Mucosa of gallbladder (tissue), 1 donor: ENCODE measurements at places on chromosomes 4 and X.

DNA sequence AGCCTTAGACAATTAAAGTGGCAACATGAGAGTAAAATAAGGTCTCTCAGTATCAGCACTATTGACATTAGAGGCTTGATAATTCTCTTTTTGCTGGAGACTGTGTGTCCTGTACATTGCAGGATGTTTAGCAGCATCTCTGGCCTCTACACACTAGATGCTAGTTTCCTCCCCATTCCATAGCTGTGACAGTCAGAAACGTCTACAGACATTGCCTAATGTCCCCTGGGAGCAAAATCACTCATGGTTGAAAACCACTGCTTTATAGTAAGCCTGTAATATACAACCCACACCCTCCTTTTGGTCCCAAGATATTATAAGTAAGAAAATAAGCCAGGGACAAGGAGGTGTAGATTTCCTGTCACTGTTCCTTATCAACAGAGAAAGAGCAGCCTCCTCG, 166.0 kb downstream of the FRMPD4 start:
- DNase-seq, result no peak

DNA sequence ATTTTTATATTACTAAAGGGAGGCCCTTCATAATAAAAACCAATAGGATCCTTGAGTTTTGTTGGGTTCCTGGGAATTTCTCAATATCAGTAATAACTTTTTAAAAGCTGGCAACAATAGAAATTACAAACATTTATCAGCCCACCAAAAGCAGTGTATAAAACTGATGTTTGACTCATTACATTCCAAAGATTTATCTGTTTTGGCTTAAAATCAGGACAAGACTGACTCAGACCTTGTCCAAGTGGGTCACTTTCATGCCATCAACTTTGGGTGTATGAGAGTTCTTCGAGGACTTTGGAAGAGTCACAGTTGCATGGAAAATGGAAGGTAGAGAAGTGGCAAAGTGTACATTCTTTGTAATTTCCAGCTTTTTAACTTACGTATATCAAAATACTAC, 102.8 kb downstream of the FRMPD4 start:
- DNase-seq, result no peak

GRCh38 chr4:158824425-158825274, 55.8 kb downstream of the FNIP2 start:
- no peak for DNase-seq

DNA sequence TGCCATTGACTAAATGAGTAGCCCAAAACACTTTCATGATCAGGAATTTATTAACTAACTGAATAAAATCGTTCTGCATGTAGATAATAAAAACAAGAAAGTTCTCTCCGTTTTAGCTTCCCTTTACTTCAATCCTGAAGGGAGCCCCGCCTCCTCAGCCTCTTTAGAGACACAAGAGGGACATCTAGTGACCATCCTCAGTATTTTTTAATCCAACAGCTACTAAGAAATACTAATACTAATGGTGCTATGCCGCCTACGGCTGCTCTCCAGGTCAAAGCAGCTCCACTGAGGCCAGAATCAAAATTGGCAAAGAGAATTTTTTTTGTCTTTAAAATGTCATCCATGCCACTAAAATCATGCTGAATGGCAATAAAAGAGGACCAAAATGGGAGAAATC, 3.2 kb upstream of the PCDH19 start:
- peak; percentile 34 for DNase-seq

- DNase-seq, result no peak
These were observed 13.3 kb upstream of the MID1 start for GRCh38 chrX:10633722-10634121.

- no peak for DNase-seq
These were observed 198.5 kb downstream of the SPATA18 start for GRCh38 chr4:52249581-52249980.

DNA sequence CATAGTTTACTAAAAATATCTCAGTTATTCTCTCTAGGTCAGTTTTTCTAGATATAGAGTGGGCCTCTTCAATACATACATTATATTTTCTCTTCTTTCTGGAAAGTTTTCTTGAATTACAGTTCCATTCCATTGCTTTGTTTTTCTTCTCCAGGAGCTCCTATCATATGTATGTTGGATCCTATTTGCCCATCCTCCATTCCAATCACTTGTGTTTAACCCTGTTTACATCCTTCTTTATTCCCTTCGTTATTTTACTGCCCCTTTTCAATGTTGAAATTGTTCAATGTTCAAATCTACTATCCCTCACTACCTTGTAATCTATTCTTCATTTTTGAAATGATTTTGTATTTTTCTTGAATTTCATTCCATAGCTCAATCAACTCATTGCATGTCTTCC, 97.4 kb downstream of the IRF2 start:
- DNase-seq, result no peak

DNA sequence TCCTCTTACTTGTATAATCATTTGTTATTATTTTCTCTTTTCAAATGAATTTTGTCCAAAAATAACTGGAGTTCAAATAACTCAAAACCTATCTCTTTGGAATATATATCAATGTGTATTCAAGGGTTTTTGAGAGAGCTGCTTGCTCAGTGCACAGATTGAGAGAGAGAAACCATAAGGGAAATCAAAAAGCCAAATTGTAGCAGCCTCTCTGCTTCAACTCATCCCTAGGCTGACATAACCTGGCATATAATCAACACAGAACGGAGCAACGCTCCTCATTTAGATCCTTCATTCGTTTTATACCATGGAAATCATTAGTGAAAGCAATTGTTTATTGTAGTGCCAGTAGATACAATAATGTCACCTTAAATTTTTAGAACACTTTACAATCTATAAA, 1.8 kb upstream of the GPM6A start:
- DNase-seq, result no peak

DNA sequence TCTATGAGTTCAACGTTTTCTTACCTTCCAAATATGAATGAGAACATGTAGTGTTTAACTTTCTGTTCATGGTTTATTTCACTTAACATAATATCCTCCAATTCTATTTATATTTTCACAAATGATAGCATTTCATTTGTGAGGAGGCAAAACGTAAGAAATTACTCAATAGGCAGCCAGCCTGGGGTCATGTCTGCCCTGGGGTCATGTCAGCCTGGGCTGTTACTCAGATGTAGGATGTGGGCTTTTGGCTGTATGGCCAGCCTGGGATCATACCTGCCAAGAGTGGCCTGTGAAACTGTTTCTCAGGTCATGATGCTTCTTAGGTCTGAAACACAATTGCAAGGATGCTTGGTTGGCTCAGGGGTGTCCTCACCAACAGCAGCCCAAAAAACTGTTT, 187.0 kb downstream of the FBXO8 start:
- DNase-seq, result no peak

GRCh38 chr4:57378766-57379165, 268.6 kb upstream of the IGFBP7 start:
- no peak for DNase-seq

DNA sequence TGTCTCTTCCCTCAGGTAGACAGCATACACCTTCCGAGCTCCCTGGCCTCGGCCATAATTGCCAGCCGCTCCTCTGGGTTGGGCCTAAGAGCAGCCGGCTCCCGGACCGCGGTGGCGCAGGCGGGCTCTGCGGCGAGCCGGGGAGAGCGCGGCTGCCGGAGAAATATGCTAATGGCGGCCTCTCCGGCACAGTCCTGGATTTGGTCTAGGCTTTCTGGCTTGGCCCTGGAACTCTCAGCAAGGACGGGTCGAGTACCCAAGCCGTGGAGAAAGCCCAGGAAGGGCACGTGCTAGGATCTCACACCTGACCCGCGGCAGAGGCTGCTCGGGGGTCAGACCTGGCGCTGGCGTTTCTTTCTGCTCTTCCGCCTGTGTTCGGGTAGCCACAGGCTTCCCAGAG, 18.6 kb upstream of the ZIC3 start:
- DNase-seq, result no peak

- peak; percentile 20 for DNase-seq
These were observed 35.7 kb upstream of the INTS6L start for GRCh38 chrX:135484641-135485289.

GRCh38 chr4:83440899-83441298, 14.7 kb downstream of the HELQ start:
- no peak for DNase-seq

DNA sequence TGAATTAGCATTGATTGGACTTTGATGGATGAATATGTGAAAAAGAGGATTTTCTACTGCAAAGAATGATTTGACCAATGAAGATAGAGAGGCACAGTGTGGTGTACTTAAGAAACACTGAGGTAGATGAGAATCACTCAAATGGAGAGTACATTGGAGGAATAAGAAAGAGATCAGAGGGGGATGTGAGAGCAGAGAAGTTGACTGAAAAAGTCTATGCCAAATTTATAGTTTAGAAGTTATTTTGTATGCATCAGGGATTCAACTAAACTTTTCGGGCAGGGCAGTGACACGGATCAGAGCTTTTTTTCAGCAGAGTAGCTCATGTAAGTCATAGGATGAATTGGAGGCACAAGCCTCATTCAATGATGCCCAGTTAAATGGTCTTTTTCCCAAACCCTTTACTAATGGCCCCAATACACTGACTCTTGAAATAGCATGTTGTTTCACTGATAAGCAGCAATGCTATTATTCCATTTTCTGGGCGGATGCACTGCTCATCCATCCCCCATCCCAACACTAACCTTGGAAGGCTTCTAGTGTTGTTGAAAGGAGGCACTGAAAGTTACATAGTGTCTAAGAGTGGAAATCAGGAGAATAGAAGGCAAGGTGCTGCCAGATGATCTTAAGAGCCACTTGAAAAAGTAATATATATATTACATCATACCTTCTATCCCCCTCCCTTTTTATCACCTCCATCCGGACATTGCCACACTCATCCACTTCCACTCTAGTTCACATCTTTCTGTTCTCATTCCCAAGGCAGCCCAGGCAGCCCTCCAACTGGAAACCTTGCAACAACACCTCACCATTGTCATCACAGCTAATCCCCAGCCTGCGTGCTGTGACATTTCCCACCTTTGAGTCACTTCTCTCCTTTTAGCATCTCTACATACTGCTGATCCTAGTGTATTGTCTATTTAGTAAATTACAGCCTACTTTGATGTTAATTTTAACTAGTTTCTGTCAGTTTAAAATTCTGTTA, 46.1 kb downstream of the ARHGAP24 start:
- DNase-seq, result no peak

GRCh38 chr4:151640381-151640780, 120.4 kb downstream of the GATB start:
- DNase-seq, result no peak

DNA sequence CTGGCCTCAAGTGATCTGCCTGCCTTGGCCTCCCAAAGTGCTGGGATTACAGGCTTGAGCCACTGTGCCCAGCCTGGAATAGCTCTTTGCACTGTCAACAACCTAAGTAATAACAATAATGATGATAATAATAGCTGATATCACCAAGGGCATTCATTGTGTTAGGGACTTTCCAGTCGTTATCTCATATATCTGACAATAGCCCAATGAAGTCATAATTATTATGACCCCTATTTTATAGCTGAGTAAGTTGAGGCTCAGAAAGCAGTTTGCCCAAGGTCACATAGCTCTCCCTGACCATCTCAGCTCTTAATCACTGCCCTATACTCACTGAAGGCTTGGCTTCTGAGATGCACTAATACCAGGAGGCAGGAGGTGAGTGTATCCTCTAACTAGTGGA, 18.7 kb upstream of the MAP7D3 start:
- no peak for DNase-seq

DNA sequence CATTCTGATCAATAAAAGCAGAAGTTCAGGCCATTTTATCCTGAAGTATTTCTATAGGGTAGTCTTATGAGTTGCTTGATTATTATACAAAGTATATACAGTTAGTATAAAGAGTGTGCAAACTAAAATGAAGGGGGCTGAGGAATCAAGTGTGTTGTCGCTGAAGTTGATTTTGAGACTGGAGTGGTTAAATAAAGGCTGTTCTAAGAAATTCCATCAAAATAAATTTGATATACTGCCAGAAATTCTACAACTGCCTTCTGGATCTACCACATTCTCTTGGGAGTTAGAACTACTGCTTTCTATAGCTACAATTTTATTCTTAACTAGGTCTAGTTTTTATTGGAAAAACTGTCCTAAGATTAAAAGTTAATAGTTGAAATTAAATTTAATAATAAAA, 12.4 kb downstream of the EDNRA start:
- no peak for DNase-seq

GRCh38 chr4:177555007-177555574, 112.9 kb upstream of the AGA start:
- no peak for DNase-seq

DNA sequence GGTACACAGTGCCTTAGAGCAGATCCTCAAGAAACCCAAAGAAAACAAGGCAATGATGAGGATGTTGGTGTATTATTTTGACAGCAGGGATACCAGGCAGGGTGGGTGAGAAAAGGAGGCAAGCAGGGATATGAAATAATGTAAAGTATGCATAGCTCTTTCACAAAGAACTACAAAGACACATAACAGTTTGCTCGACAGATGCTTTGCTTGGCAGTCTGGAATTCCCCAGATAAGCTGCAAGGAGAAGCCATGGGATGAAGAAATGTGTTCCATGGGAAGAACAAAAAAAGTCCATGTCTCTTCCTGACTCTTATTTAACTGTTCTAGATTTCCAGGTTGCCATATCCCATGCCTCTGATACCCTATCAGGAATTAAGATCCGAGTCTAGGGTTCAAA, 75.4 kb downstream of the FAM13A start:
- no peak for DNase-seq

- DNase-seq, result no peak
These were observed 1623.2 kb downstream of the RPA4 start for GRCh38 chrX:98506907-98507306.

GRCh38 chr4:76250962-76251361, 559 bp upstream of the FAM47E start:
- DNase-seq, result no peak

- DNase-seq, result no peak
These were observed 378.5 kb upstream of the ZFP42 start for GRCh38 chr4:187617113-187617512.

GRCh38 chrX:136747003-136747986, 33.4 kb downstream of the ARHGEF6 start:
- no peak for DNase-seq

DNA sequence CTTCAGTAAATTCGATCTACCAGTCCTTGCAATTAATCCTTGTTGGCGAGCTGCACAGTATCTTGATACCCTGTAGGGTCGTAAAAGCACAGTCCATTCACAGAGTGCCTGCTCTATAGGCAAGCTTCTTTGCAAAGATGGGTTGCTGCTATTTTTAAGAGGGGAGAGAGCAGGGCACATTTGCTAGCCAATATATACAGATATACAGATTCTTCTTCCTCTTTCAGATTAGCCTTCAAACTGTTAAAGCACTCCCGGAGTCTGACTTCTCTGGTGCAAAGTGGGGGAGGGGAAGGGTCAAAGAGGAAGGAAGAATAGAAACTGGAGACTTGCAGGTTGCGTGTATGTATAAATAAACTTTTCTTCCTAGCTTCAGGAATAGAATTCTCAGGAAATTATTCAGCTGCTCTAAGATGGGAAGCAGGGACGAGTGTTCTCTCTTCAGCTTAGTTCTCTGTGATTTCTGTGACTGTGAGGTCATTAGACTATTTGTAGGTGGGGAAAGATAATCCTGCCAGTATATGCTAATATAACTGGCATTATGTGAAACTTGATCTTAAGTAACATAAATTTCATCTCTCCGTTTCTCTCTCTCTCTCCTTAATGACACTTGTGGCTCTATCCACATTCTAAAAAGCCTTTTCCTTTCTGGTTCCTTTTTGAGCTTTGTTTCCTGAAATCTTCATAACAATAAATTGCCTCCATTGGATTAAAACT, at the start of gene CYSLTR1:
CYSLTR1 (minus strand) TSS at position 242 of the 717 bp plus-strand sequence. CDS start 53,865 bp downstream, outside the sequence.
- no peak for DNase-seq

GRCh38 chrX:57821703-57822387, 88.4 kb downstream of the ZXDA start:
- DNase-seq, result peak; percentile 42

GRCh38 chrX:42540146-42540545, 237.8 kb downstream of the PPP1R2C start:
- no peak for DNase-seq
